ENCODE measurements at places on chromosomes 2 and 18. TPM values are rescaled to one million over a fixed set of nuclear protein-coding genes. Genes with fewer than 3 reads are reported as not detected.

GRCh38 chr2:147045113-147045512, 799.7 kb upstream of the ACVR2A start:
- ATAC-seq, result peak; percentile 39

GRCh38 chr2:86038291-86039081, 67.2 kb downstream of the POLR1A start:
- ATAC-seq, result peak; percentile 65

GRCh38 chr2:26503231-26503880, 25.4 kb upstream of the OTOF start:
- ATAC-seq, result peak; percentile 99

- ATAC-seq, result peak; percentile 6
These were observed 674 bp downstream of the PTPN4 start for GRCh38 chr2:119760237-119760955.

DNA sequence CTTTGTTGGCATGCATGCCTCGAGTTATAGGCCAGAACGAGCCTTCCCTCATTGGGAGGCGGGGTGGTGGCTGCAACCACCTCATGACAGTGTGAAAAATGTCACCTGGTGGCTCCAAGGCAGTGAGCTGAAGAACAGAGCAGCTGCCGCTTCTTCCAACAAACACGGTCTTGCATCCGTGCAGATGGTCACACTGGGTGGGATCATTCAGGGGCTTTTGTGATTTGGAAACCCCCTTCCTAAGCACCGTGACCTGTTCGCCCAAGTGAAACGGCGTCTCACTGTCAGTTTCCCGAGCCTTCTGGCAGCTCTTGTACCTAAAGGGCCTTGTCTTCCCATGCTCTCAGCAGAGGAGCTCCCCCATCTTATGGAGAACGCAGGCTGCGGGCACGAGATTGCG, 159.7 kb downstream of the NAPG start:
- no peak for ATAC-seq

DNA sequence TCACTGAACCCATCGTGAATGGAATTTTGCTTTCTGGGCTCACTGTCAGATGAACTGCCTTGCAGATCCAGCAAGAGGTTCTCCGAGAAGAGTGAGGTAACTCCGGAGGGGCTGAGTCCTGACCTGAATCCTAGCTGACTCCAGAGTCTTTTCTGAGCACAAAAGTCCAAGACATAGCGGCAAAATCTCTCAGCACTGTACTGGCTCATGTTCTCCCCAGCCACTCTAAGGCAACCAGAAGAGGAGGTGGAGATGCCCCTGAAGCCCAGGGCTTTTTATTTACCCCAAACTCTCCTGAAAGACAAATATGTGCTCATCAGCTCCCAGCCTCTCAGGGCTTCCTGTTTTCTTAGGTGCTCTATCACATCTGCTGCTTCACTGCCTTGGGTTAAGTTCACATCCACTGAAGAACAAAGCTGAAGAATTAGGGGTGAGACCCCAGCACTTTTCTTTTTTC, 221.8 kb downstream of the MREG start:
- no peak for ATAC-seq

DNA sequence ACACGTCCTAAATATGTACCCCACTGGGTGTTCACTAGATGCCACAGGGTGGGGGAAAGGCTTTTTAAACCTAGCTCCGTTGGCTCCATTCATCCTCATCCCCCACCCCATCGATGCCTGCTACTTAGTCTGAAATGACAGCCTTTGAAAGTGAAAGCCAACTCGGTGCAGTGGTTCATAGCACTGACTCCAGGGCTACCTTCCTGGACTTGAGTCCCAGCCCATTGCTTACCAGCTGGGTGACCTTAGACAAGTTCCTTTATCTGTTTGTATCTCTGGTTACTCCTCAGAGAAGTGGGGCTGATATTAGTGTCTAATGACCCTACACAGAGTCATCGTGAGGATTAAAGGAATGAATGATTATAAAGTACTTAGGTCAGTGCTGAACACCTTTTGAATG, 24.4 kb downstream of the EHD3 start:
- no peak for ATAC-seq

DNA sequence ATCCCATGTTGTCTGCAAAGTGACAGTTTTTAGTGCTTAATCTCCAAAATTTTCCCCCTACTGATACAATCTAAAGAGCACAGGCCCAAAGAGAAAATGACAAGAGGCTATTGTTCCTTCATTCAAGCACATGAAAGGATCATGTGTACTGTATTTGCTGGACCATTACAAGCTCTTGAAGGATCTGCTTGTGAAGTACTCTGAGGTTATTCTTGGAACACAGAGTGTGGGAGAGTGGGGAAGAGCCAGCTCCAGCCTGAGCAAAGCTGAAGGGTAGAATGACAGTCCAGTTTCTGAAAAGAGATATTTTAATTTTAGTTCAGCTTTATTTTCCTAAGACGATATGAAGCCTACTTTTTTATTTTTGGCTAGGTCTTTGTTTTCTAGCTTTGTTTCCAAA, 112.2 kb downstream of the GALNT3 start:
- no peak for ATAC-seq

DNA sequence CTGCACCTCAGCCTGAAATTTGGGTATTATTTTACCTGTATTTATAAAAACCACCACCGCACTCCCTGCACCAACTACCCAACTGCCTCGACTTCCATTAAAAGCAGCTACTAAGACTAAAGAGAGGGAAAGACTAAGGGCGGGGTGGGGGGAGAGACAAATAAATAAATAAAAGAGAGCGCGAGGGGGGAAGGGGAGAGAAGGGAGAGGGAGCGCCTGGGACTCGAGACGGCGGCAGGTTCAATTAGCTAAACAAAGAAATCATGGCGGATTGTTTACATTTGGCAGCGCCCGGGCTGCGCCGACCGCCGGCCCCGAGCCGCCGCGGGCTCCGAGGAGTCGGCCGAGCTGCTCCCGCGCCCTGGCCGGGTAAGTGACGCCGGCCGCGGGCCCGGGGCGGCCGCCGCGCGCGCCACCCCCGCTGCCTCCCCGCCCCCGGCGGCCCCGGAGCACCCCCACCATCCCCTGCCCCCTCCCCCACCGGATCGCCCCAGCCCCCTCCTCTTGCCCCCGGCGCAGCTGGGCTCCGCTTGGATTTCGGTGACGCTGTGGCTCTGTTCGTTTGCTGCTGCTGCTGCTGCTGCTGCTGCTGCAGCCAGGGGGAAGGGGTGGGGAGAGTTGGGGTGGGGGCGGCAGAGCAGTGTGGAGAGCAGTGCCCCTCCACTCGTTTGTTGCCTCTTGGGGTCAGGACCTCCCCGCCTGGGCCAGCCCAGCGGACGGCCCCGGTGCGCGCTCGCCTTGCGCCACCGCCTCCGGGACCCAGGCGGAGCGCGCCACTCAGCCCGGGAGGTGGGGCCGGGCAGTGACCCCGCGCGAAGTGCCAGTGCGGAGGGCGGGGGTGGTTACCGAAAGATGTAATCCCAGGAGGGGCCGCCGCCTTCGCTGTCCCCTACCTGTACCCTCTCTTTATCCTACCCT, 187.2 kb upstream of the FANCL start:
- no peak for ATAC-seq

DNA sequence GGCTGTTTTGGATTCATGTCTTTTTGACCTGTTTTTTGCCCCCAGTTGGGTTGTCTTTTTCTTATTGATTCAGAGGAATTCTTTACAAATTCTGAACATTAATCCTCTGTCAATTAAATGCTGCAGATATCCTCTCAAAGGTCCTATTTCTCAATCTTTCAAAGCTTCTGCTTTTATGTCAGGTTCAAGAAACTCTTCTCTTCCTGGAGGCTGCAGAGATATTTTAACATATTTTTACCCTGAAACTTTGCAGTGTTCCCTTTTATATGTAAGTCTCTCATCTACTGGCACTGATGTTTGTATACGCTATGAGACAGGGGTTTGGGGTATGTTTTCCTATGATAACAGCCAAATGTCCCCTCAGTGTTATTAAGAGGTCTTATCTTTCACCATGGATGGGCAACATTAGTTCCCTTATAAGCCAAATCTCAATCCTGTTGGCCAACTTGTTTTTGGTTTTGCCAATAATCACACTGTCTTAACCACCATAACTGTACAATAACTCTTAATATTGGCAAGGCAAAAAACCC, 159.3 kb downstream of the HDAC4 start:
- no peak for ATAC-seq

DNA sequence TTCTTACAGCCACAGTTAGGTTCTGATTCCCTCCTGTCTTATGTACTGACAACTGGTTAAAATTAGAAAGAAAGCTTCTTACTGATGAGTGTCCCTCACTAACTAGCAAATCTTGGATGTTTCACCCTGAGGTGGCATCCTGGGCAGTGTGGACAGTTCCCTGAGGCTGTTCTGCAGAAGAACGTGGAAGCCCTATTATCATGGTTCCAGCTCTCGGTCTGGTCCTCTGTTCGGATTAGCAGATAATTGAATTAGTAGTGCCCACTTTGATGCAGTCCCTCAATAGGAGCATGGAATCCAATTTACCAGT, 381.7 kb upstream of the NT5C1B start:
- ATAC-seq, result no peak

DNA sequence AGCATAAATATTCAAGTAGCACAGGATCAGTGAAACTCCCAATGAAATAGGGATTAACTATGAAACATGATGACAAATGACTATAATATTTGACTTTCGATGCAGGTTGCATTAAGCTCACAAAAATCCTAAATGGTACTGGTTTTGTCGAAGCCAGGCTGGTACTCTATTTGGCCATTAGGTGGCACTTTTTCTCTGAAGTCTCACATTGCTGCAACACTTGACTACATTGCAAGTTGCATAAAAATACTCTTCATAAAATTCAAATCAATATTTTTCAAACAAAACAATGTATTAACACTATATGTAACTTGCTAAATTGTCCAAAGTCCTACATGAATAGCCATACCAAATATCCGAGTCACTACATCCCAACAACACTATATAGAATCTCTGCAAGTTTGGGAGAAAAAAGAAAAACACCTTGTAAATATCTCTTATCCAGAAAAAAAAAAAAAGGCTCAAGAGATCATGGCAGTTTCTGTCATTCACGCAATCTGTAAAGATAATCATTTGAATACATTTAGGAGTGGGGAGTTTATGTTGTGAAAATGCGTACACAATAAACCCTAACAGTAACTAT, 9.5 kb downstream of the RTTN start:
- ATAC-seq, result no peak

GRCh38 chr18:49227441-49228165, 232.8 kb downstream of the DYM start:
- ATAC-seq, result peak; percentile 99

GRCh38 chr18:11950824-11951223, 30.5 kb upstream of the IMPA2 start:
- ATAC-seq, result no peak

- no peak for ATAC-seq
These were observed 45.4 kb upstream of the TAF1B start for GRCh38 chr2:9797681-9798556.

DNA sequence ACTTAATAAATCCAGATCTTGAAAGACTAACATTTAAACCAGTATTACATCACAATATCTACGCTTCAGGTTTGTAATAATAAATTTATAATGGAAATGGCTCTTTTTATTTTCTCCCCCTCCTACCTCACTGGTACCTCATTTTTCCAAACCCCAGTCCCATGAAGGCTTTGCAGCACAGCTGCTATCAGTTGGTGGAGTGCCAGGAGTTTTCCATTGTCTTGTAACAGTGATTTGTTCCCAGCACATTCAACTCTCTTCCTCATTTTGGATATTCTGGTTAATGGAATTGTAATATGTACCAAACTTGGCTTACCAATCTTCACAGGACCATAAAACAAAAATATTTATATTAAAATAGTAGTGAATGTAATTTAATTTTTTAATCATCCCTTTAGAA, 91.2 kb downstream of the VRK2 start:
- no peak for ATAC-seq

- ATAC-seq, result no peak
These were observed 88.0 kb downstream of the CDC42EP3 start for GRCh38 chr2:37583402-37583801.

DNA sequence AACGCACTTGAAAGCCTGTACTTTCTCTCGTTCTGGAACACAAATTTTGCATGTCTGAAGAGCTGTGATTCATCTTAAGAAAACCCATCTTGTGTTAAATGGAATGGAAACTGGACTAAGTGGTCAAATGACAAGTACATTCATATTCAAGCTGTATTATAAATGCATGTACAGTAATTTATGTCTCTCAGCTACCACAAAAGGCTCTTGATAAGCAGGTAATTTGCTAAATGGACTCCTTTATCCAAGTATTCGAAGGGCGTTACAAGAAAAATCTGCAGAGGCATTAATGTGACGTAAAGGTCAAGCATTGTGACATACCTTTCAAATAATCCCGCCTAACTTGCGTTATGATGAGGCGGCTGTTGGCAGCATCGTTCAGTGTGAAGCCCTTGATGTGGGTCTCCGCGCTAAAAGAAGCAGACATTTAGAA, 66.6 kb downstream of the ABCG8 start:
- ATAC-seq, result peak; percentile 84

DNA sequence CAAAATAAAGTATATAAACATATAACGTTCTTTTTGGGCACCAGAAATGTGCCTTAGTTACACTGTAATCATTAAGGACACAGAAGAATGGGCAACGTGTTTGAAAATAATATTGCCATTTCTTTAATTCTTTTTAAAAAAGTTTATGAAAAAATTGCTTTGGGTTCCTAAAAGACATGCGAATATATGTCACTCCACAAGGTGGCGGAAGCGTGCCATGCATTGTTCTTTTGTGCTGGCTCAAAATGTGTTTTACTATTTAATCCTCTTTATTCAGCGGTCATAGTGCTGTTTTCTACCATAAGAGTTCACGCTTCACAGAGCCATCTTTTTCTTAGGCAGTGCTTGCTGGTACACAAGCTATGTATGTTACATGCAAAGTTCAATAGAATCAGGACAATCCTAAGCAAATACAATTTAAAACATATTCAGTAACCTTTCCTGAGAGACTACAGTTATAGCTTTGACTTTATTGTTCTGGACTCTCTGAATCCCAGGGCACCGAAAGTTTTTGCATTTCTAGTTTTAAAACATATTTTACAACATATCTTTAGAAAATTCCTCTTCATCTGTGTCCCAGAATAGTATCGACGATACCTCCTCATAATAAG, 147.8 kb upstream of the ERBB4 start:
- ATAC-seq, result no peak

- no peak for ATAC-seq
These were observed 38.4 kb downstream of the SERTAD2 start for GRCh38 chr2:64615192-64615763.

GRCh38 chr2:195859513-195859912, 202.5 kb downstream of the SLC39A10 start:
- ATAC-seq, result no peak

GRCh38 chr2:234308813-234309195, 188.1 kb downstream of the ARL4C start:
- peak; percentile 93 for ATAC-seq

The PDCD1 gene
- 13.1 TPM for total RNA-seq

The C1GALT1C1L gene
- total RNA-seq, result not detected

The EVX2 gene
- not detected for total RNA-seq

The MC4R gene
- not detected for total RNA-seq

The GRHL1 gene
- total RNA-seq, result 0.82 TPM

The B4GALT6 gene
- 1.8 TPM for total RNA-seq

The UGT1A9 gene
- not detected for total RNA-seq

The MROH2A gene
- total RNA-seq, result not detected

The C2orf81 gene
- 2.3 TPM for total RNA-seq

Measured in activated T-helper 17 cell treated with anti-CD3 and anti-CD28 coated beads, Interleukin-2, amount 50 U/mL, for 72 hours (primary cell).